ENCODE measurements at places on chromosomes 7 and 10. TPM values are rescaled to one million over a fixed set of nuclear protein-coding genes. Genes with fewer than 3 reads are reported as not detected.

The NRCAM gene
- total RNA-seq: 1.1 TPM

The PTF1A gene
- not detected for total RNA-seq

The SORBS1 gene
- 0.07 TPM for total RNA-seq

The C7orf57 gene
- 0.14 TPM for total RNA-seq

The AKR1C8 gene
- not detected for total RNA-seq

The SPRN gene
- total RNA-seq: not detected

The TMEM229A gene
- not detected for total RNA-seq

The C10orf67 gene
- 0.28 TPM for total RNA-seq

The TMED4 gene
- total RNA-seq: 103 TPM

The CCDC3 gene
- 16.6 TPM for total RNA-seq

The ZNF488 gene
- total RNA-seq: 2.3 TPM

The OSBPL3 gene
- total RNA-seq: 19.7 TPM

The NPTX2 gene
- total RNA-seq: not detected

The FAM25C gene
- total RNA-seq: 8.0 TPM

The IFIT5 gene
- total RNA-seq: 3.9 TPM

The MEPCE gene
- total RNA-seq: 21.0 TPM

The ADAM22 gene
- total RNA-seq: 0.07 TPM

The UNCX gene
- total RNA-seq: not detected

The RNF32 gene
- total RNA-seq: 2.3 TPM

The FAS gene
- 13.7 TPM for total RNA-seq

All from airway epithelial cell (primary cell).